ENCODE measurements at places on chromosomes 2 and 18.

GRCh38 chr2:98507891-98508708 is 63.4 kb downstream of the INPP4A start:
- H3K4me1 ChIP-seq: no peaks in the 10 kb centered on the region
- H3K4me3 ChIP-seq: no peak overlapping the region
- no peak overlapping the region for H3K27ac ChIP-seq

DNA sequence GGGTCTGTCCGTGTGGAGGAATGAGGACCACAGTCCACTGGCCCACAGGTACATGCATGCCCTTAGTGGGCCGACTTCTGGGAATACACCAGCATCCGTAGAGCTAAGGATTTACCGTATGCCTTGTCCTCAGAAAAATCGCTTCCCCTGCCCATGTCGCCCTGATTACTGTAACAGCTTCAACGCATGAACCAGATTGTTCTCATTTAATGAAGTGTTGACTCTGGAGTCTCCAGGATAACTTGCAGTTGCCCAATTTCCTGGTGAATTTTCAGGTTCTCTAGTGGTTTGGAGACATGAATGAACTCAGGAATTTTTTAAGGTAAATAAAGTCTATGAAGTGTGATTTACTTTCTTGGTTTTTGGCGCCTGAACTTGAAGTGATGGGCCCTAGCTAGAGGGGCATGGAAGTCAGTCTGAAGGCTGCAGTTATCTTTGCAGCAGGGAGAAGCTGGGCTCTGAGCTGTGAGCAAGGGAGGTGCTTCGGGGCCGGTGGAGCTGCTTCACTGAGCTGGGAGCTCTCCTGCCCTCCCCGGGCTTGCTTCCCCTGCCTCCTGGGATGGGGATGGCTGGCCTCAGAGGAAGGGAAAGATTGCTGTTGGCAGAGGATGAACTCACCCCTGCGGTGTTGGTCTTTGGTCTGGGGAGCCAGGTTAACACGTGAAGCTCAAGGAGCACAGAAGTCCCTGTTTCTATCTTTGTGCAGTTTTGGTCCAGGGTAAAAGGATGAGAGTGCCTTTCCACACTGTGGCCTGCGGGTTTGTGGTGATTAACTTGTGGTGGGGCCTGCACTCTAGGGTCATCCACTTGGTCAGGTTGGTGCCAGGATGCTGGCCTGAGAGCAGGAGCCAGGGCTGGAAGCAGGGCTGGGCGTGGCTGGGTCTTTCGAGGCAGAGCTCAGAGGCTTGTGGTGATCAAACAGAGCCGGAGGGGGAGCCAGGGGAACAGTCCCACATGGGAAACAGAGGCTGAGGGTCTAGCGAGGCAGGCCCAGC is 28.1 kb downstream of the TCF7L1 start:
- H3K4me3 ChIP-seq: no peak overlapping the region
- no peaks in the 10 kb centered on the region for H3K27me3 ChIP-seq
- peaks cover 26% of the 10 kb centered on the region for H3K4me1 ChIP-seq
- H3K27ac ChIP-seq: no peak overlapping the region

- no peaks in the 10 kb centered on the region for H3K4me1 ChIP-seq
- H3K27me3 ChIP-seq: peaks cover 3% of the 10 kb centered on the region
- H3K36me3 ChIP-seq: no peaks in the 10 kb centered on the region
- peak; percentile 20 for DNase-seq
- H3K27ac ChIP-seq: no peak overlapping the region
Observed at GRCh38 chr2:70871398-70872211, 36.0 kb upstream of the CD207 start.

DNA sequence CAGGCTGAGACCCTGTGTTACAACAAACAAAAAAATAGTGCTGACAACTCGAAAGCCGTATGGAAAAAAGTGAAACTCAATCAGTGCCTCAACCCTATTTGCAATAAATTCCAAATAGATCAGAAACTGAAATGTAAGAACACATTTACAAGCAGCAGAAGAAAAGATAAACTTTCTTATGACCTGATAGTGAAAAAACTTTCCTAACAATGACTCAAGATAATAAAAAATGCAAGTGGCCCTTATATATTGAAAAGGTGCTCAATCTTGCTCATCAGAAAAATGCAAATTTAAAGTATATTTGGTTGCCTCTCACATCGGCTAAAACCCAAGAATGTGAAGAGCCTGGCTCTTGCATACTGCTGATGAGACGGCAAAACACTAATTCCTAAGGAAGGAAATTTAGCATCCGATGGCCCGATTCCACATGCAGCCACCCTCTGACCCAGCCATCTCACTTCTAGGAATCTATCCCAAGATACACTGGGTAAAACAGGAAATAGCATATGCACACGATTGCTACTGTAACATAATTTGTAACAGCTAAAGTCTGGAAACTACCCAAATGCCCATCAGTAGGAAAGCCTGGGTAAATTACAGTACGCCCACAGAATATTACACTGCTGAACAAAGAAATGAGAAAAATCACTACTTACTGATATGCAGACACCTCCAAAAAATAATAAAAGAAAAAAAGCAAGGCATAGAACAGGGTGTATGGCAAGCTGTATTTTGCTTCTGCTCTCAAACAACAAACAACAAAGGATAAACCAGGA is 56.8 kb downstream of the HDLBP start:
- no peaks in the 10 kb centered on the region for H3K4me1 ChIP-seq
- H3K27ac ChIP-seq: no peak overlapping the region
- peaks cover 29% of the 10 kb centered on the region for H3K36me3 ChIP-seq

DNA sequence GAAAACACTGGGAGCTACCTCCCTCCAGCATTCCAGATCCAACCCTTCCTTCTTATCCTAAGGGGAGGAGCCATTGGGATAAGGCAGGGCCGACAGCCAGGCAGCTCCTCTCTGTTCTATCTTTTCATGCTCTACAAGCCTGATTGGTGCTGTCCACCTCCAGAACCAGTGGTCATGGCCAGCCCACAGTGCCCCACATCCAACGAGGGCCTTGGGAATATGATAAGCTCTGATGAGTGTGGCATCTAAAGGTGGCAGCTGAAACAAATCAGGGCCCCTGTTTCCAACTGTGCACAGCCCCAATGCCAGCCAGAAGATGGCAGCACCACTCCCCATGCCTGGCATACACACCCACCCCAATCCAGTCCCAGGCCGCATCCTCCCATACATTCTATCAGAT is 329.3 kb downstream of the C1D start:
- H3K36me3 ChIP-seq: no peaks in the 10 kb centered on the region
- no peak overlapping the region for H3K4me3 ChIP-seq
- no peak for DNase-seq
- no peak overlapping the region for H3K27ac ChIP-seq

All from Panc1 (cell line).